ENCODE measurements at places on chromosomes 7 and 10.
A peak's percentile ranks its signal among the peaks of the same experiment; 100 is the strongest.

- no peak for DNase-seq
Observed at GRCh38 chr10:22609251-22609650, 105.1 kb downstream of the PIP4K2A start.

DNA sequence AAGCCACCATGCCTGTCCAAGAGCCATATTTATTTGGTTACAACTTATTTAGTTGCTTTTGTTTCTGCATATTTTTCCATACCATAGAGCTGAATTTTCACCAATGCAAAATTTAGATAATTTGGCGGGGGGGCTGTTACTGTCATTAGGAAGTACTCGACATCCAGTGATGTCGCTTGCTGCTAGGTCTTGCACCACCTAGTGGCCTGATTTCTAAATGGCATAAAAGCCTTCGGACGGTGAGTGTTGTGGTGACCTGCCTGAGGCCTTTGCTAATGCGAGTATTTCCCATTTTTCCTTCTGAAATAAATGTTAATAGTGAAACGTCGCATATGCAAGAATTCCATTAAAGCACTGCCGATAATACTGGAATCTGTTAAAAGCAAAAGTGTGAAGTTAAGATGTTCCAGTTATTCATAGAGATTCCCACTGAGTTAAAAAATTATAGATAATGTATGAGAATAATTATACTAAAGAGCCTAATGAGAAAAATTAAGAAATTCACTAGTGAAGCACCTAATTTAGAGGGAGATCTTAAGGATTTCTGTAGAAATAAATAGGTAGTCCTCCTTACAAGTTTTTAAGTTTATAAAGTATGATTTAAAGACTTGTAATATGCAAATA lies 86.1 kb upstream of the DNAJB6 start:
- peak; percentile 88 for DNase-seq

- peak; percentile 39 for DNase-seq
Observed at GRCh38 chr7:33334349-33334748, 205.0 kb downstream of the BBS9 start.

GRCh38 chr10:48776528-48776927 lies 91.9 kb downstream of the WDFY4 start:
- DNase-seq = no peak

DNA sequence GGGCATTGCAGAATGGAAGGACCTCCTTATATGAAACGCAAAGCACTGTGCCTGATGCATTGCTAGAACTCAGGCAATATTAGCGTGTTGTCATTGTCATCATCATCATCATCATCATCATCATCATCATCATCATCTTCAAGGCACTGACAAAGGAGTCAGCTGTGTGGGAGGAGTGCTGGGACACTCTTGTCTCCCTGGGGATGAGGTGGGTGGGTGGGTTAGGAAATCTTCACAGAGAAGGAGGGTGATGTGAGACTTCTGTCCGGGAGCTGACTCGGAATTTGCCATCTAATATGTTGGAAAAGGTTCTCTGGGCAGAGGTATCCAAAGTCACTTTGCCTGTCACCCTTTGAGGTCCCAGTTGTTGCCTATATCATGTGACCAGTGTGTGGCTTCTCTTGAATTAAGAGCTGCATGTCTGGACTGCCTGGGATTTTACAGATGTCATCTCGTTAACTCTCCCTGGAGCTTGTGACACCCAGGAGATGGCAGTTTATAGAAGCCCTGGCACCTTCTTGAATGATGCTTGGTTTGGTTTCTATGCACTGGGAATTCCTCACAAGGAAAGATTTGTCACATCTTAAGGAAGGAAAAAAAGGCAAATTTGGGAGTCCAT lies 7.1 kb downstream of the HTRA1 start:
- no peak for DNase-seq

GRCh38 chr7:96789914-96790313 lies 80.3 kb upstream of the SEM1 start:
- DNase-seq = no peak

DNA sequence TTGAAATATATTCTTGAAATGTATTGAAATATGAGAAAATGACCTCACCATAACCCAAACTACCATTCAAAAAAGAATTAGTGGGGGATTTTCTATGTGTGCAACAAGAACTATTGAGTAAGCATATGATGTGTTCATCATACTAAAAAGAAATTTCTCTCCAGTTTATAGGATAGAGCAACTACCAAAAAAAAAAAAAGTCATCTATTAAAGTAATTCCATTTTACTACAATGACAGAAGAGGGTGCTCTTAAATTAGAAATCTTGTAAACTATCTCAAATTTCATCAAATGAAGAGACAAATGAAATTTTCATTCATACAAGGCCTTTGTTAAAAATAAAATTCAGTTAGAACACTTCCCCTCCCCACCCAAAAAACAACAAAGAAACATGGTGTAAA lies 195.4 kb upstream of the PLXDC2 start:
- DNase-seq = no peak

DNA sequence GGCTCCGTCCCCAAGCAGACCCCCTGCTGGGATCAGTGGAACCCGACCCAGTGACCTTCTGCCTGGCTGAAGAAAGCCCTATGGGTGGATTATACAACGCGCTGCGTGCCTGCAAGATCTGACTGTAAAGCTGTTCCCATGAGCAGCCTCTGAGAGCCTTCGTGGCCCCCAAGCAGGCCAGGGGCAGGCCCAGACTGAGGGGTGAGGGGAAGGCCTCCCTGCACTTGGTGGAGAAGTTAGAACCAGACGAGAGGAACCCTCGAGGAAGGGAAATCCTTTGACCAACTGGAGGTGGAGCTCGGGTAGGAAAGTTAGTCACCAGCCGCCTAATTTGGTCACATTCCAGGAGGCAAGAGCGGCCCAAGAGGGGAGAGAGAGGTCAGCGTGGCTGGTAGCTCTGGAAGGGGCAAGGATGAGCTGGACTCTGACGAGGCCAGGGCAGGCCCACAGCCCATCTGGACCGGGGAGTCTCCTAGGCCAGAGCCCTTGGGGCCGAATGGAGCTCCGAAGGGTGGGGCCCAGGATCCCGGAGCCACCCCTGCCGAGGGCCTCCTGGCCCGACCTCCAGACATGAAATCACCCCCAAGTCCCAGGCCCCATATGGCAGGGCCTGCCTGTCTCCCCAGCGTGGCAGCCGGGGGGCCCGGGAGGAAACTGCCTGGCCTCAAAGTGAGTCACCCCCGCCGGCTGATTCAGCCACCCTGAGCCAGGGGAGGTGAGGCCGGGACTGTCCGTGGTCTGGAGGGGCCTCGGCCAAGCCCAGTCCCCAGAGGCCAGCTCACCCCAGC lies 23.3 kb upstream of the PDGFA start:
- DNase-seq = no peak

GRCh38 chr10:48554246-48554645 lies 50.6 kb downstream of the ARHGAP22 start:
- no peak for DNase-seq

DNA sequence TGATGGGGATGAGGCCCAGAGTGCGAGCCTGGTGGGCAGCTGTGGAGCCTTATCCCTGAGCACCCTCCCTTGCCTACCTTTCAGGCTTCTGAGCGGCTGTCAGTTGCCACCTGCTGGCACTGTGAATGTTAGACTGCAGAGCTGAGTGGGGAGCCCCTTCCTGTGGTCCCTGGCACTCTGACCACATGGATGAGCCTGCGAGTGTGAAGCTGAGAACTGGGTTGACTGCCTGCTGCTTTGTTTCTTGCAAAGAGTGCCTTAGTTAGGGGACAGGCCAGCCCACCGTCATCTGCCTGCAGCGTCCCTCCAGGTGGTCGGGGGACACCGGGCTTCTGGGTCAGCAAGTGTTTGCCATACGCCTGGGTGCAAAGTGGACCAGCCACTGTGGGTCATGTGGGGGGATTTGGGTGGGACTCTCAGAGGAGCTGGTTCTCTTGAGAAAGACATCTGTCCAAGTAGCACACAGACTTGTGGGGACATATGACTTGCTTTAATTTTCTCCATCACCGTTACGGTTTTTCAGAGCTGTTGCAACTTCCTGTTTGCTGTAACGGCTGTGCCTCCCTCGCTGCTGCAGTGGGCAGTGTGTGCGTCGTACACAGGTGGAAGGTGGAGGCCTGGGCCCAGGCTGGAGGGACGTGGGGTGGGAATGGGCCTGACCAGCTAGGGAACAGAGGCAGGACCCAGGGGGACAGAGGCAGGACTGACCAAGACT lies 13.7 kb downstream of the INPP5A start:
- peak; percentile 93 for DNase-seq

DNA sequence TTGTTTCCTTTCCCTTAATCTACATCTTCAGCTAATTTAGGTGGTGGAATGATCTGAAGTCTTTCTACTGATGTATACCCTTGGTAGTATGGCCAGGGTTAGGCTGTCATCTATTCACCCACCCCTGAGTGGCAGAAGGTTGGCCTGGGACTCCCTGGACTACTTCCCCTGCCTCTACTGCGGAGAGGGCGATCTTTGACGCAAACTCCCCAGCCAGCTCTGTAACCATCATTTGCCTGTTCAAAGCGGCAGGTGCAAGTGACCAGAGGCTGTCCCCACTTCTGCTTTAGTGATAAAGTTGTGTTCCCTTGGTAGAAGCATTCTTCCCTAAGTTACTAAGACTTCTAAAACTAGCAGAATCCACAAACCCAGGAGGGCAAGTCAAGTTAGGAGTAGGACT lies 70.8 kb upstream of the UNC5B start:
- no peak for DNase-seq

DNA sequence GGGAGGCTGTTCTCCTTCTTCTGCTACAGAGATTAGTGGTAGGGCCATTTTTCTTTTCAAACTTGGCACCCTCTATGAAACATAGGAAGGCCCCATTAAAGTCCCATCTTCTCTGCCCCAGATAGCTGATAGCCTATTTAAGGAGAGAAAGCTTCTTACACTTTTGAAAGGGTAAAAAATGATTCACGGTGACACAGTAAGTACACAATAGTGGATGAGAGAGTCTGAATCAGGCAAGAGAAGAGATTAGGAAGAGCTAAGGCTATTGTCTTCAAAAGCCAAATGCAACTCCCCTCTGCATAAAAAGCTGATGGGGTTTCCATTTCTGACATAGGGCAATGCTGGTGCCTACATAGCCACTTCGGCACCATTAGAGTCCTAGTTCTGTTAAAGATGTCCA lies 3.6 kb downstream of the INA start:
- no peak for DNase-seq

DNA sequence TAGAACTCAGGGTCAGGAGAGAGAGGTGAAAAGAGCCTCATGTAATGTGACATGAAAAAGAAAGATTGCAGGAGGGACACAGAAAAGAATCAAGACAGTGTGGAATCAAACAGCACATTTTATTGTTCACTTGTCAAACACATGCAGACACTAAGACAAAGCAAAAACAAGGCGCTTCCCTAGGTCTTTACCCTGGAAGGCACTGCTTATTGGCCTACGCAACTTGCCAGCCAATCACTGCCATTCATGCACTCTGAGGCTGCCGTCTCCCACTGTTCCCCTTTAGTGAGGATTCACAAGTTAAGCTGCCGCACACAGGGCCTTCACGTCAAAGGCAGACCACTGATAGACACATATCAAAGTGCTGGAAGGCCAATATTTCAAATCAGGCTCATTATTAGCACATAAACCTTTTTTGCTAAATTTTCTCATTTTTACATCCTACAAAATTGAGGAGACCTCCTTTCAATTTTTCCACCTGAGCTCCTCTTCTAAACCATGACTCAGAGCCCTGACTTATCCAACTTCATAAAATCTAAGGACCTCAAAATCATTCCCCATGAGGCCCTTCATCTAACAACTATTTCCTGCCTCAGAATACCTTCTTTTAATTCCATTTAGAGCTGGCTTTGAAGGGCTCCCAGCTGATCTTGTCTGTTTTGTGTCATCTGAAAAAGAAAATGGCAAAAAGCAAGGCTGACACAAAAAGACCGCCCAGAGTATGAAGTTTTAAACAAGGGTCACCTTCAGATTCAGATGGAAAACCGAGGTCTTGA lies 149.4 kb downstream of the CHCHD3 start:
- no peak for DNase-seq

- DNase-seq = peak; percentile 56
Observed at GRCh38 chr7:80088705-80089104, 45.9 kb upstream of the GNAI1 start.

GRCh38 chr7:18225067-18225466 lies 197.4 kb upstream of the PRPS1L1 start:
- peak; percentile 29 for DNase-seq

DNA sequence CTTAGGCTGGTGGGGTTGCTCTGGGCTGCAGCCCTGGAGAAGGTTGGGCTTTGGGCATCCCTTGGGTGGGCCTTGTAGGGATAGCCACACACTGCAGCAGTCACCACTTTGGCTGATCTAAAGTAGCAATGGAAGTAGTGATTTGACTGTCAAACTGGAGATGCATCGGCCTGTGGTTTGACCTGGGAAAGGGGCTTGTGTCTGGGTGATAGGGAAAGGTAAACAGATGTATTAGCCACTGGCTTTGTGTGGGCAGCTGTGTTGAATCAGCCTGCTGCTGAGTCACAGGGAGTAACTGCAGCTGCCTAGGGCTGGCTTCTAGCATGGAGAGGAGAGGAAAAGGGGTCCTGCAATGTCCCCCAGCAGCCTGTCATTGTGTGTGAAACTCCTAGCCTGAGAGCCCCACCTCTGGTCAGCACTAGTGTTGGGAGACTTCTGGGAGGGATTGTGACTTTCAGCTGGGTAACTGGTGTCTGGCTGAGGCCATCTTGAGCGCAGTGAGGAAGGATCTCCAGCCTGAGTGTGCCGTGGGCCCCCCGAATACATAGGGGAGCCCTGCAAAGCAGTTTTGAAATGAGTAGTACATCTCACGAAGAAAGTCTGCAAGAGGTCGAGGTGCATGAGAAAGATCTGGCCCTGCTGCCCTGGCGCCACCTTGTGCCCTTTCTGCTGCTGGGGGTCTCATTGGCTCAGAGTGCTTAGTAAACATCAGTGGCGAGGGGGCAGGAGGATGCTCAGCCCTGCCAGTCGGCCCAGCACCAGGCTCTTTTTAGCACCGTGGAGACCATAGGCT lies 117.3 kb downstream of the FANK1 start:
- no peak for DNase-seq

- no peak for DNase-seq
Observed at GRCh38 chr7:121187676-121188075, 141.1 kb upstream of the WNT16 start.

- no peak for DNase-seq
Observed at GRCh38 chr7:17130281-17131059, 168.0 kb upstream of the AHR start.

DNA sequence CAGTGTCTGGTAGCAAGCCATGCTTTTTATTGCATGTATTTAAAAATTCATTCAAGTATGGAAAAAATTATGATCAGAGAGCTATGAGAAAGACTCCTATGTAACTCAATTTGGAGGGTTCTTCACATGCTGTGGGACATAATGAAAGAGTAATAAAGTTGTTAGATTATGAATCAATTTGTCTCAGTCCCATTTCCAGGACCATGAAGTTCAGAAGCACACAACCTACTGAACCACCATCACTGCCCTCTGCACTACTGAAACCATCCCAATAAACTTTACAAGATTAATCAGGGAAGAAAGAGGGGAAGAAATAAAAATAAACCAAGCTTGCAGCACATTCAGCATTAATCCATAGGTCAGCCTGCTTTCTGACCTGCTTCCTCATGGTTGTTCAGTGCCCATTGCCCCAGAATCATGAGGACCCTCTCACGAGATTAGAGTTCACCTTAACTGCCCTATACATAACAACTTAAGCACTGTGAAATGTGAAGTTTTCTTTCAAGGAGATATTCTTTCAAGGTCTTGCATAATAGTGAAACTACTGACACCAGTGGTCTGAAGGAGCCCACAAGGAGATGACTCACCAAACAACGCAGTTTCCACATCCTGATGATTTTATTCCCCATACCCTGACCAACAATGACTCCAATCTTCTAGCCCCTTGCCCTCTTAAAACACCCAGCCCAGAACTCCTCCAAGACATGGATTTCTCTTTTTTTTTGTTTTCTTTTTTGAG lies 171.5 kb upstream of the ADCY1 start:
- no peak for DNase-seq

GRCh38 chr10:23253780-23254179 lies 61.7 kb downstream of the PTF1A start:
- DNase-seq = no peak

GRCh38 chr7:33192695-33193291 lies 63.4 kb downstream of the BBS9 start:
- DNase-seq = no peak

All from NAMALWA (cell line).